ENCODE measurements at places on chromosomes 2 and 18.

DNA sequence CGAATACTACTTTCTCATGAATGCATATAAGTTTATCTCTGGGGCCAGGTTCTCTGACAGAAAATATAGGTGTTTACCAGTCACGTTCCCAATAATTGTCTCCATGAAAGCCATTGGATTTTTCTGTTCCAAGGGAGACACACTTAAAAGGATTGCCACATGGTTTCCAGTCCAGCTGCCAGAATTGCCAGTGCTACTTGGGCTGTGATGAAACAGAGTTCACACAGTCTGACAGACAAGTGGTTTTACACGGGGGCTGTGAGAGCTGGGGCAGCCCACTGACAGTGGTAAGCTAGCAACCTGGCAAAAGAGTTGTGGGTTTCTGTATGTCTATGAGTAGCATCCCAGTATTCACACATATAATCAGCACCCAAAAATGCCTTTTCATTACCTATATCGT, 27.7 kb upstream of the ATRAID start:
- DNase-seq = no peak

- DNase-seq = no peak
Observed at GRCh38 chr2:191706791-191707190, 28.9 kb downstream of the NABP1 start.

DNA sequence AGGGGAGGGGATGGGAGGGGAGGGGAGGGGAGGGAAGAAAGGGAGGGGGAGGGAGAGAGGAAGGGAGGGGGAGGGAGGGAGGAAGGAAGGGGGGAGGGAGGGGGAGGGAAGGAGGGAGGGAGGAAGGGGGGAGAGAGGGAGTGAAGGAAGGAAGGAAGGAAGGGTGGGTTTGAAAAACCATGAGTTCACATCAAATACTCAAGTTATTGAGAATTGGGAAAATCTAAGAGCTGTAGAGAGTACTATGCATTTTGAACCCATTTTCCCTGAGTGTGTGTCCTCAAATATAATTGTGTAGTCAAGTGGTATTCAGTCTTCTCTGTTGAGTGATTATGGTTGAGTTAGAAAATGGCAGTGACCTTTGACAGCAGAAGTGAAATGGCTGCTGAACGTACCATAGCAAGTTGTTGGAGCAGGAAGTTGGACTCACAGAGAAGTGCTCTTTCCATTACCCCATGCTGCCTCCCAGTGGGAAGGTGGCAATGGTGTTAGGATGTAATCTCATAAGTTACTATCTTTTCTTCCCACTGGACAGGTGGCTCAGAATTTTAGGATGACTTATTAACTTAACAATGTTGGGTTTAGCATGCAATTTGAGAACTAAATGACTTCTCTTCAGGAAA, 214.6 kb downstream of the SETBP1 start:
- DNase-seq = peak; percentile 65

DNA sequence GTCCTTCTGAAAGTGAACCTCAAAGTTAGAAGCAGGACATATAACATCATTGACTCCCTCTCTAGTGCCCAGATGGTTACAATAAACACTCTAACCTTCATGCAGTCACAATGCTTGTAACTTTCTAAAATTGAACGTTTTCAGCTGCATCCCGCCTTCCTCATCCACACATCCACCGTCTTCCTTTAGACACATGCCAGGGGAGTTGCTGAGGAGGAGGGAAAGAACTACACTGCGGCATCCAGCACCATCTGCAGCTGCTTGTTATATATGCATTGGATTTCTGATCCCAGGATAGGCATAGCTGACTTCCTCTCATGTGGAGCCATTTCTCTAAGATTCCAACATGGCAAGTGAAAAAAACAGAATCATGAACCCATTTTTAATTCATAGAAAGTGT, 96.8 kb downstream of the FBXO15 start:
- no peak for DNase-seq

DNA sequence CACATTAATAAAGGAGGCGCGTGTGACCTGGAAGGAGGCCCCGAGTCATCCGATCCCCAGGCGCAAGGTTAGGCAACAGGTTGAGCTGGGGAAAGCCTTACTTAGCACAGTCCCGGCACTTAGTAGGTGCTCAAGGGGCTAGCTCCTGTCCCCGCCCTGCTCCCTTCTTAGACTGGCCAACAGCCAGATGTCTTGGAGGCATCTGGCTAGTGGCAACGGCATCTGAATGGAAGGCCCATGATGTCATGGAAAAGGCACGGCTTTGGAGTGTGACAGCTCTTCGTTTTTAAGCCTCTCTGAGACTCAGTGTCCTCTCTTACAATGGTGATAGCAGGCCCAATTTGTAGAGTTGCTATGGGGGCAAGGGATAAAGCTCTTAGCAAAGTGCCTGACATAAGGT, 258.3 kb downstream of the CYRIA start:
- DNase-seq = no peak

DNA sequence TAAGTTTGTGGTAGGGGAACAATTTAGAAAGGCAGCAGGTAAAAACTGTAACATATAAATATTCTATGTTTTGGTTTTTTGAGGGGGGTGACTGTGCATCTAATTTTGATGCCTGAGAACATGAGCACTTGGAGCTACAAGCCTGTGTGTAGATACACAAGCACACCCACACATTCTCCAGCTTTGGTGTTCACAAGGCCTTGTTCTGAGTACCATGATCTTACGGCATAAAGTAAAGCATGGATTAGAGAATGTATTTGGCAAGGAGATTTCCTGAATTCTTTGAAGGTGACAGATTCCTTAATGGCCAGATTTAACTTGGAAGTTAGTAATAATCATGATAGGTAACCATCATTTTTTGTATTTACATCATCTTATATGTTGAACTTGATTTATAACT, 42.7 kb downstream of the MAP3K20 start:
- no peak for DNase-seq

- no peak for DNase-seq
Observed at GRCh38 chr2:240664622-240665021, 18.1 kb downstream of the AQP12B start.

GRCh38 chr2:205747829-205748386, 65.6 kb downstream of the NRP2 start:
- DNase-seq = no peak

GRCh38 chr2:140880573-140880972, 1250.2 kb downstream of the LRP1B start:
- no peak for DNase-seq

- no peak for DNase-seq
Observed at GRCh38 chr2:152349416-152349815, 14.4 kb downstream of the FMNL2 start.

DNA sequence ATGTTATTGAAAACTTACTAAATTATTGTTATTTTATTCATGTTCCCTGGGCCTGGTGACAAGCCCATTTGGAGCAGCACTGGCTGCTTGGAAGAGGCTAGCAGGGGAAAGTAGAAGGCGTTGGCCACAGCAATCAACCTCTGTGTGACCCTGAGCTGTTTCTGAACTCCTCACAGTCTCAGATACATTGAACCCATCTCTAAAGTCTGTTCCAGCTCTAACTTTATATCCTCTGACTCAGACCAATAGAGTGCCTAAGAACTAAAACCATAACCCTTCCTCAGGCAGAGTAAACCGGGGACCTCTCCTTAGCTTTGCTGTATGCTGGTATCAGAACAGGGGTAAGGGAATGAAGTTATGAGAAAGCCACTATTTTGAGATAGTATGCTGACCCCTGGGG, 96.4 kb upstream of the NOL4 start:
- no peak for DNase-seq

DNA sequence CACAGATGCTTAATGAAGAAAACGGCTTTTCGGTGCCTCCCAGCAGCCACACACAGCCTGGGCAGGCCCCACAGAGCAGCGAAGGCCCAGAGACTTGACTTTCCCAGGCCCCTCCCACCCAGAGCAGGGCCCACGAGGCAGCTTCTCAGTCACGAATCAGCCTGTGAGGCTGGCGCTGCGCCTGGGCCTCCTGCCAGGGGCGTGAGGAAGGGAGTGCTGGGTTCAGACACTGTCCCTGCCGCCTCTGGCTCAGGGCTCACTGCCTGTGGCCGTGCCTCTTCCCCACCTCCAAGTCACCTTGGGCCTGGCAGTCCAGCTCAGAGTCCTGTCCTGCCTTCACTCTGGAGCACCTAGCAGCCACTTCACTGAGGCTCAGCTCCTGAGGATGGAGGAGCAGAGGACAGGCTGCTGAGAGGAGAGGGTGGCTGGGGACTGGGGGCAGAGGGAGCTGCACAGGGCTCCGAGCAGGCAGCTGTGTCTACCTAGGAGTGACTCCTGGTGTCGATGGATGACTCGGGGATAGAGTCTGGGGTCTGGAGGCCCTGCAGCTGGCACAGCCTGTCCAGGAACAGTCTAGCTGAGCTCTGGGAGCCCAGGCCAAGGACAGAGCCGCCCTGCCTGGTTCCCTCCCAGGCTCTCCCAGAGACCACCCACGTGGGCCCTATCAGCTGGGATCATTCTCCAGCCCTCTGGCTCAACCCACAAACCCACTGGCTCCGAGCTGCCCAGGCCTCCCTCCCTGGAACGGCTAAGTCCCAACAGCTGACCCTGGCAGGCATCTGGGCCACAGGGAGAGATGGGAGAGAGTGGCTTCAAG, 36.4 kb upstream of the FOSL2 start:
- DNase-seq = peak; percentile 96

GRCh38 chr2:71643674-71644357, 190.5 kb downstream of the DYSF start:
- DNase-seq = no peak

- DNase-seq = no peak
Observed at GRCh38 chr2:221310730-221311129, 261.4 kb downstream of the EPHA4 start.

DNA sequence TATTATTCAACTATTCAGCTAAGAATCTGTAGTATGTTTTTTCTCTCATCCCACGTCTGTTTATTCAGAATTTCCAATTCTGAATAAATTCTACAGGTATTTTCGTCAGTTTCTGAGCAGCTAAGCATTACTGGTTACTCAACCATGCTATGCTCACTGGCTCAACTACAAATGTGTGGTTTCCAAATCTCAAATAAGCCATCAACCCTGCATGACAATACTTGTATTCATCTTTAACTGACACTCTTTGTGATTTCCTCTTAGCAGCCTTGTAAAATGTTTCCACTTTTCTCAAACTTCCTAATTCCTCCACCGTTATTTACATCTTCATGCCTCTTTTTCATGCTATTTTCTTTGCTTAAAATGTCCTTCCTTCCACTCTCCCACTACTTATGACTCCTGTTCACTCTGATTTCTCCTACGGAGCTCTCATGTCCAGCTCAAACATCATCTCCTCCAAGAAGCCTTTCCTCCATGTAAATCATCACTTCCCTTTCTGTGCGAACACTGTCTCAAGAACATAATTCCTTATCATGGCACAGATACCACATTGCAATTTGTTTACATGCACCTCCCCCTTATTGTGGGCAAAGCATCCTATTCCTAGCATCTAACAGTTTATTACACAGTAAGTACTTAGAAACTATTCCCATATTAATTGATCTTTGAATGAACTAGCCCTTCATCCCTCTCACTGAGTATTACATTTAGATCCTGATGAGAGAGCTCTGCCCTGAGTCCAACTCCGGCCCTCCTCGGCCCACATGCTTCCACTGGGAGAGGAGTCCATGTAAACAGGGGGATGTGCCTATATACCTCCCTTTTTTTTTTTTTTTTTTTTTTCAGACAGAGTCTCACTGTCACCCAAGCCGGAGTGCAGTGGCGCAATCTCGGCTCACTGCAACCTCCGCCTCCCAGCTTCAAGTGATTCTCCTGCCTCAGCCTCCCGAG, 10.5 kb downstream of the CCDC88A start:
- DNase-seq = no peak

- no peak for DNase-seq
Observed at GRCh38 chr2:138703242-138703641, 76.9 kb downstream of the NXPH2 start.

DNA sequence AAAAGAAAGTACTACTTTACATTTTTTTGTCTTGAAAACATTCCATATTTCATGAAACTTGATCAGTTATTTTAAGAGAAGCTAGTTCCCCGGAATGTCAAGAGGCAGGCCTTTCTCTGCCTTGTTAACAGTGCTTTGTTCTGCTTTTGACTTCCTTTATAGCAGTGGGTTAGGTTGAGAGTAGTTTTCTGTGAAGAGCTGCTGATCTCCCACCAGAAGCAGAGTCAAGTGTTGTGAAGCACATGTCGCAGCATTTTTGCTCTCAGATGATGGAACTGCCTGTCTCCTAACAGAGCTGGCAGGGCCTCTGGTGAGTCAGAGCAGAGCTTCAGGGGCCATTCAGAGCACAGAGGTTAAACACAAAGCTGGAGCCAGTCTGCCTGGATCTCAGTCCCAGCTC, 871.8 kb downstream of the SLC4A3 start:
- no peak for DNase-seq
